CD4-positive, alpha-beta T cell treated with Interleukin-17A for 4 hours (primary cell): ENCODE measurements at places on chromosomes 2 and 18.

GRCh38 chr18:48929941-48930713, 20.6 kb downstream of the SMAD7 start:
- DNase-seq = peak; percentile 6

GRCh38 chr2:150085478-150085877, 402.0 kb downstream of the RND3 start:
- no peak for DNase-seq

- DNase-seq = peak; percentile 49
Observed at GRCh38 chr2:172972005-172972619, 103.5 kb upstream of the MAP3K20 start.

DNA sequence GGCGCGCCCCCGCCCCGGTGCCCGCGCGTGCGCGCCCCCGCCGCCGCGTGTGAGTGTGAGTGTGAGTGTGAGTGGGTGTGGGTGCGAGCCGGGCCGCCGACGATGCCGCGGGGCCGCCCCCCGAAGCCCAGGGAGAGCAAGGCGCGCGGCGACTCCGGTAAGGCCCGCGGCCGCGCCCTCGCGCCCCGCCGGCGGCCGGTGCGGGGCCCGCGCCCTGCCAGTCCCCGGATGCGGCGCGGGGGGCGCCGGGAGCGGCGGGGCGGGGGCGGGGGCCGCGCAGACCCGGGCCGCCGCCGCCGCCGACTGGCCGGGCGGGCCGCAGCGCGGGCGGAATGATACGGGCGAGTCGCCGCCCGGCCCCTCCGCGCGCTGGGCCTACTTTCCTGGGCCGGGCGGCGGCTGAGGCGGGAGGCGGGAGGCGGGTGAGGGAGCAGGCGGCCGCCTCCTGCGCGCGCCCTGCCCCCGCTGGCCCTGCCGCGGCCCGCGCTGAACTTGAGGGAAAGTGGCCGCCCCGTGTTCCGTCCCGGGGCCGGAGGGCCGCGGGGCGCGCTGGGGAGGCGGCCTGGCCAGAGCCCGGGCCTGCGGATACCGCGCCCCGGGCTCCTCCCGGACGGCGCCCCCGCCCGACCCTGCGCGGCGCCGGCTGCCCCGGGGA, at the start of gene ZNF236:
ZNF236 (plus strand) TSS at position 52 of the 655 bp plus-strand sequence; CDS start at position 103, 51 bp downstream.
- peak; percentile 73 for DNase-seq

DNA sequence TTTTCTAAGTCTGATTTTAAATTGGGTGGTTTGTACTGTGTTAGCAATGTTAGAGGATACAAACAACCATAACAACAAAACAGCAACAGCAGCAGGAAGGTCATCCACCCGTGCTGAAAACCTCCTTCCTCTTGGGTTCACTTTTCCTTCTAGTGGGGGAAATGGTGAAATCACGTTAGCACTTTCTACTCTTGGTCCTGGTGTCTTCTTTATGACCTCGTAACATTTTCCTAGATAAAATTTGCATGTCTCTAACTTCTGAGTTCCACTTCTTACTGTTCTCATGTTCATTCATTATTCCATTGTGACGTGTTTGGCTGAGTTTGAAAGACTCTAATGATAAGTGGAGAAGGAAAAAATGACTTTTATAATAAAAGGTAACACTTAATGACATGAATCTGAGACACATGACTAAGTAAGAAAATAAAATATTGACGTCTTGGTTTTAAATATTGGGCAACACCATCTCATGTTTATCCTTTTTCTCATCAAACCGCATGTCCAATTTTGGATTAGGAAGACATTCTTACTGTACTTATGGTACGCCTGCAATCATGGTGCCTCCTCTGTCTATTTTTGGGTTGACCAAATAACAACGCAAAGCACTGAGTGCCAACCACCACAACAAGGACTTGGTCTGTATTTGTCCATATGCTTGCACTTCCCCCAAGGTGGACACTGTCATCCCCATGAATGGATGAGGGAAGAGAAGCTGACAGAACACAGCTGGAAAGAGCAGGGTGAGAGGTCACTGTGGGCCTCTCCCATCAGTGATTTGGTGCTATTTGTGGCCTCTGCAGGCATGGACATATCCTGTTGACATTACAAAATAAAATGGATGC, 25.7 kb upstream of the IL1R1 start:
- no peak for DNase-seq

DNA sequence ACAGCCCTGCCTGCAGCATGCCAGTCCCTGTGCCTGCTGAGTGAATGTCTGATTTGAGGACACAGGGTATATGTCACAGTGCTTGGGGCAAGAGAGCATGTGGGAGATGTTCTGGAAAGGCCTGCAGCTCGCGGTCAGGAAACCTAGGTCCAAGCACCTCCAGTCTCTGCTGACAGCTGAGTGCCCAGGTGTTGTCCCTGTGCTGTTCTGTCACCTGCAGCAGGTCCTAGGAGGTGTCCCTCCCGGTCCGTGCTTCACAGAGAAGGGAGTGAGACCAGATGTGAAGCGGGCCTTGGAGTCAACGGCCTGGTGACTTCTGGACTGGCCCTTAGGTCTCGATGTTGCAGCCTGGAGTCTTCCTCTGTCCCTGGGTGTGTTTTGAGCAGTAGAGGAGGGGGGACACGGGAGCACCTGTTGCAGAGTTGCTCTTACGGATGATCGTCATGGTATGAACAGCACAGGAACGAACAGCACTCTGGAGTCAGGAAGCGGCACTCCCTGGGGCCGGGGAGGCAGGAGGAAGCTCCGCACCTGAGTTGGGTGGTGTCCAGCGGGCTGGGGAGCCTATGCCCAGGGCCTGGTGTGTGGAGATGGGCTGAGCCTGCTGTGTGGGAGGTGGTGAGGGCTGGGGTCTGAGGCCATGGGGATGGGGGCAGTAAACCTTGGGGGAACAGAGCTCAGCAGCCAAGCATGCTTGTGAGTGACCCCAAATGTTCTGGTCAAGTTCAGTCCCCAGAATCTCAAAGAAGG, 21.6 kb upstream of the ARHGEF4 start:
- DNase-seq = no peak

GRCh38 chr2:6948677-6949351, 31.6 kb downstream of the RNF144A start:
- no peak for DNase-seq

DNA sequence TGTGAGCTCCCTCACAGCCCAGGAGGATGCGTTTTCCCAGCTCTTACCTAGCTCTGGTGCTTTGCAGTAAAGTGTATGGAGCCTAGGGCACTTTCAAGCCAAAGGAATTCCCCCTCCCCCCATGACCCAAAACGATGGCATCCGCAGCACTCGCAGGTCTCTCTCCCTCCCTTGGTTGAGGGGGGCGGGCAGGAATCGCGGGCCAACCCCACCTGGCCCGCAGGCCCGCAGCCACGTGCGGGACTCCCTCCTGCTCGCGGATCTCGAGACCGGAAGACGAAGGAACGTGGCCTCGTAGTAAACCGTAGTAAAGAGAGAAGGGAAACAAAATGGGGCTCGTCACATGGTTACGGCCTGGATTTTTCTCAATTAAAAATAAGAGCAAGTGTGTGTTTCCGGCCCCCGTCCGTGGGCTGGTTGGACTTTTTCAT, 8.5 kb downstream of the IRS1 start:
- no peak for DNase-seq

DNA sequence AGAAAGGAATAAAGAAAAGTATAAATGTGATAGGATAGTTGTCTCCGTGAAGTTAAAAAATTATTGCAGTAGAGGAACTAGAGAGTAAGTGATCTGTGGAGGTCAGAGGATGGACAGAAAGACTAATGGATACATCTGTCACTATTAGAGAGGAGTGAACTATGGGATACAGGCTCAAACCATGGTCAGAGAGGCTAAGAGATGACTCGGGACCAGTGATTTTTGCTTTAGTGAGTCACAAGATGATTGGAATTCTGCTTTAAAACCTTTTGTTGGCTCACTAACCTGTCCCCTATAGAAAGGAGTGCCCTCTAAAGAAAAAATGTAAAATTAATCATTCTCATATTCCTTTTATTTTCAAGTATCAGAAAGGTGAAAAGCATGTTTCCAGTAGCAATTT, 30.3 kb downstream of the ALMS1 start:
- no peak for DNase-seq

DNA sequence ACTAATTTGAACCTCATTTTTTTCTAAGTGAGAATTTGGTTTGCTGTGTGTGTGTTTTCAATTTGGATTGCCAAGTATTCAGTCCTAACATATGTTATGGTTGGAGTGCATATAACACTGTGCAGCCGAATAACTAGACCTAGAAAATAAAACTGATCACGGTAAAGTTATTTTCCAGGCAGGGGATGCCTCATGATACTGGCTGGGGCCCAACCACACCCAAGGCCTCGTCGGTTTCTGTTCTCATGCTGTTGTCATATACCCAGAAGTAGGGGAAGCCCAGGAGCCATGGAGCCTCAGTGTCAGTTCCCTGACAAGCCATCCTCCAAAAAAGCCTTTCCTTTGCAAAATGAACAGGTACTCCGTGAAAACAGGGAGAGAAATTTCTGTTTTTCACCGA, 160.2 kb downstream of the GBX2 start:
- no peak for DNase-seq

DNA sequence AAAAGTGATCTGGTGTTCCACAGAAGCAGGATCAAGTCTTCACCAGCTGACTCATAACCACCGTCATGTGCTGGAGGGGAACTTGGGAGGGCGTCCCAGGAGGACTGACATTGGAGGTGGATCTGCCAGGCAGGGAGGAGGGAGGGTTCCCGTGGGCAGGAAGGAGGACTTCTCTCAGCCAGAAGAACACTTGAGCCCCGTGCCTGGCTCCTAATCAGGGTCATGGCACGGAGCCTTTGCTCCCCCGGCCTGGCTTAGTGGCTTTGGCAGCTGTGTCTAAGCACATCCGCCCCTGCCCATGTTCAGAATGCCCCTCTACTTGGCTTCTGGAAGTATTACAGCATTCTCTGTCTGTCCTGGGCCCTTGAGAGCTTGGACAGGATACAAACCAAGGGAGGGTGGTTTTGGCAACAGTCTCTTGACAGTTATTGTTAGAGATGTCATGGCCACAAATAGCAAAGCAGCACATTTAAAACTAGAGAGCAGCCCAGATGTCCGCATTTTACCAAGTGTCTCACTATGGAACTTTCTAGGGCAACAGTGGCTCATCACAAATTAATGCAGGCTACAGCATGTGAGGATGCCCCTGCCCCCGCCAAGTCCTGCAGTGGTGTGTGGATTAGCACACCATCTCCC, 11.5 kb downstream of the PPP1R7 start:
- DNase-seq = no peak

DNA sequence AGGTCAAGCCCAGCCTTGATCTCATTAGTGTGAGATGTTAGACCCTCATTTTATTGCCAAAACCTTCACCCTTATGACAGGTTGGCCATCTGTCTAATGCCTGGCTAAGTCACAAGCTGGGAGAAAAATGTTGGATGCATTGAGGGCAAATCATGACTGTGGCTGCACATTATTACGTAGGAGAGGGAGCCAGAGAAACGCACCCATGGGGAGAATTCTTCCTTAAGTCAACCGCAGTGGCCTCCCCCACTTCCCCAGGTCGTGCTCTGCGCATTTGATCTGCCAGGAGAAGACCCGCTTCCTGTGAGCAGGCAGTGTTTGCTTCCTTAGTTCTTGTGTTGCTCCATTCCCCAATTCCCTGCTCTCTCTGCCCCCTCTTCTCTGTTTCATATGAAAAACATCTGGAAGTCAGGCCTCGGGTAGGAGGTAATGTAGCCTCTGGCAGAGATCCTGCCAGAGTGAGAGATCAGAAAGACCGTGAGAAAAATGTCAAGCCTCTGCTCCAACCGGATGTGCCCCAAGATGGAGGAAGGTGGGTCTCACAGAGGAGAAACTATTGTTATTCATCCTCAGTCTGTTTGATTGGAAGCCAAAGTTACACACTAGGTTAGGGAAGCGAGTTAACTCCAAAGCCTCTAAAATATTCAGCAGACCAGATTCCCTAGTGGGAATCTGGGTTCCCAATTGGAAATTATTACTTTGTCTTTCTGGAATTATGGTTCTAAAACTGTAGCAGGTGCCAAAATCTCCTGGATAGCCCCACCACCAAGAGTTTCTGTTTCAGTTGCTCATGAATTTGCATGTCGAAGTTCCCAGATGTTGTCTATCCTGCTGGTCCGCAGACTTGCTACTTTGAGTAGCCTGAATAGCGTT, 144.3 kb upstream of the PELI1 start:
- DNase-seq = no peak

GRCh38 chr2:9736021-9736420, 105.2 kb upstream of the YWHAQ start:
- DNase-seq = peak; percentile 43

- DNase-seq = no peak
Observed at GRCh38 chr2:144426981-144427479, 92.9 kb downstream of the ZEB2 start.

DNA sequence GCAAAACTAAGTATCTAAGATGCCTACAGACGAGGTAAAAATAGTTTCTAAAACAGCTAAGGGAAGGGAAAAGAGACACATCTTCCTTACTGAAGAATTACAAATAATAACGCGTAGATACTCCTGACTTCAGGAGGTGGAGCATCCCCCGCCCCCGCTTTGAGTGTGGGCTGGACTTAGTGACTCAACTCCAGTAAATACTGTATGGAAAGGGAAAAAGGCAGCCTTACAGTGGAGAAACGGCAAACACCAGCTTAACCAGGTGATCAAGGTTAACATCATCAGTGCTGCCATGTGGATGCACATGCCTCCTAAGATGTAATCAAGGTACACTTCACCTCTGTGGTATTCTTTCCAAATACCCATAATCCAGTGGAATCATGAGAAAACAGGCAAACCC, 47.9 kb downstream of the HADHB start:
- no peak for DNase-seq

DNA sequence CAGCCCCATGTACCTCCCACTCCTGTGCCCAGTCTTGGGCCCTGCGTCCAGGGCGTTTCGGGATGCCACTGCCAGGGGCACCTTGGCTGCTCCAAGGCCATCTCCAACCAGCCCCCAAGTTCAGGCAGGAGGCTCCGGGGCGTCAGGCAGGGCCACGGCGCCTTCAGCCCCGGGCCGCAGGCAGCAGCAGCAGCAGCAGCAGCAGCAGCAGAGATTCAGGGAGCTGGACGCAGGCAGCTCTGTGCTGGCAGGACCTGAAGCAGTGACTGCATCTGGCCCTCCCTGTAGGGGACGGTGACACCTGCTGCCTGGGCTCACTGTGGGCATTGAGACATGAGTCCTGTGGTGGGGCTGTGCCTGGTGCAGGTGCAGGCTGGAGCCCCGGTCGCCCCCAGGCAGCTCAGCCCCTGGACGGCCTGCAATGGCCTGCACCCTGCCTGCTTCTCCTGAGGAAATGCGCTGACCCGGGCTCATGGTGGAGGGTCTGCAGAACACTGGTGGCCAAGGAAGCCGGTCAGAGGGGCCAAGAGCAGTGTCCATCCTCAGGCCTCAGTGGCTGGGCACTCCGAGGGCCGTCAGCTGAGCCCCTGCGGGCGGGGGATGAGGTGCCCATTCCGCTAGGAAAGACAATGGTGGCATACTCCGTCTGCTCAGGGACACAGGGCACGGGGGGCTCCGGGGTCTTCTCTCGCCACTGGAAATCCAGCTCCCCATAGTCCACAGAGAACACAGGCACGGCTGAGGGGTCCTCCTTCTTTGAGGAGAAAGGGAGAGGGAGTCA, 8.0 kb downstream of the PDCD1 start:
- no peak for DNase-seq

GRCh38 chr2:218880102-218880858, at the start of gene WNT10A:
Gene WNT10A, plus strand, starts transcription at chr2:218880852. Its CDS starts 144 bp downstream, at chr2:218880996.
- peak; percentile 97 for DNase-seq
